Activated naive CD8-positive, alpha-beta T cell treated with anti-CD3 and anti-CD28 coated beads for 36 hours (primary cell): ENCODE measurements at places on chromosomes 2 and 18.

- peaks cover 31% of the 10 kb centered on the region for H3K4me1 ChIP-seq
- DNase-seq, result no peak
- no peaks in the 10 kb centered on the region for H3K27me3 ChIP-seq
- H3K4me3 ChIP-seq, result no peak overlapping the region
- H3K27ac ChIP-seq, result no peak overlapping the region
Observed at GRCh38 chr2:27991146-27991545, 100.6 kb downstream of the BABAM2 start.

DNA sequence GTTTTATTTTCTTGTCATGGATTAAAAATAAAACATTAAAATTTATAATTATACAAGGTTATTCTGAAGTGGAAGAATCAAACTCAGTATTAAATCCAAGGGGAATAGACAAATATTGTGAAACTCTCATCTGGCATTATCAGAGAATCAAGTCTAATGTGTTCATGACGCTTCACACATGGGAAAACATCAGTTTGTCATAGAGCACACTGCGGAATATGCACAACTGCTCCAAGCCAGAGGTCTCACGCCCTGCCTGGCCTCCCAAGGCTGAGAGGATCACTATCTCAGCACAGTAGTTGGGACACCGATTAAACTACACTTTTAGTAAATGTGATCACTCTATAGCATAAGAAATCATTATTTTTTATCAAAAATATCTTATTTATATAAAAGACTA is 20.7 kb upstream of the TRIM43B start:
- no peak overlapping the region for H3K4me3 ChIP-seq
- H3K27me3 ChIP-seq, result peaks cover 10% of the 10 kb centered on the region
- DNase-seq, result no peak
- no peaks in the 10 kb centered on the region for H3K36me3 ChIP-seq

- H3K27me3 ChIP-seq, result no peaks in the 10 kb centered on the region
- no peak overlapping the region for H3K4me3 ChIP-seq
- DNase-seq, result no peak
- H3K4me1 ChIP-seq, result no peaks in the 10 kb centered on the region
Observed at GRCh38 chr2:187206071-187206470, 242.0 kb downstream of the CALCRL start.

DNA sequence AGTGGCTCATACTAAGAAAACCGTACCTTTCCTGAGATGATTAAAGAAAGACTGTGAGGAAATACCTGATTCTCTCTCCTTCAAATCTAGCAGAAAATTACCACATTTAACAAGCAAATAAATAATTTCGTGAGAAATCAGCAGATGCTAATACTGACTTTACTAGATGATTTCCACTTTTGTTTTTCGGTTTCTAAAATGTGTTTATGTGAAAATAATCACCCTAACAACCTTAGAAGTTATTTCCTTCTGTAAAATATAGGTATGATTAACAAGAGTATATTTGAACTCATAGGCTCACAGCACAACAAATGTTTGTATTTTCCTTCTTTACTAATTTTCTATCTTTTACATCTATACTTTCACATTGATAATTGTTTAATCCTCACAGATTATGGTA is 594.1 kb upstream of the FAM98A start:
- H3K27me3 ChIP-seq, result peaks cover 3% of the 10 kb centered on the region
- no peak overlapping the region for H3K27ac ChIP-seq
- H3K4me3 ChIP-seq, result no peak overlapping the region
- no peaks in the 10 kb centered on the region for H3K4me1 ChIP-seq
- H3K36me3 ChIP-seq, result no peaks in the 10 kb centered on the region

GRCh38 chr2:205290299-205290698 is 392.0 kb upstream of the NRP2 start:
- H3K27me3 ChIP-seq, result no peaks in the 10 kb centered on the region
- H3K27ac ChIP-seq, result no peak overlapping the region

DNA sequence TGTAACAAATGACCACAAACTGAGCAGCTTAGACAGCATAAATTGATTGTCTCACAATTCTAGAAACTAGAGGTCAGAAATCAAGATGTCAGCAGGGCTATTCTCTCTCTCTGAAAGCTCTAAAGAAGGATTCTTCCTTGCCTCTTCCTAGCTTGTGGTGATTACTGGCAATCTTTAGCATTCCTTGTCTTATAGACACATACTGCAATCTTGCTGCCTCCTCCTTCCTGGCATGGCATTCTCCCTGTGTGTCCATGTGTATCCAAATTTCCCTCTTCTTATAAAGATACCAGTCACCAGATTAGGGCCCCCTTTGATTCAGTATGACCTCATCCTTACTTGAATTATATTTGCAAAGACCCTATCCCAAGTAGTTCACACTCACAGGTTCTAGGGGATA is 2.3 kb downstream of the ASB3 start:
- DNase-seq, result no peak
- H3K4me1 ChIP-seq, result peaks cover 30% of the 10 kb centered on the region
- peak overlapping the region; percentile 59 for H3K27ac ChIP-seq
- no peaks in the 10 kb centered on the region for H3K27me3 ChIP-seq

DNA sequence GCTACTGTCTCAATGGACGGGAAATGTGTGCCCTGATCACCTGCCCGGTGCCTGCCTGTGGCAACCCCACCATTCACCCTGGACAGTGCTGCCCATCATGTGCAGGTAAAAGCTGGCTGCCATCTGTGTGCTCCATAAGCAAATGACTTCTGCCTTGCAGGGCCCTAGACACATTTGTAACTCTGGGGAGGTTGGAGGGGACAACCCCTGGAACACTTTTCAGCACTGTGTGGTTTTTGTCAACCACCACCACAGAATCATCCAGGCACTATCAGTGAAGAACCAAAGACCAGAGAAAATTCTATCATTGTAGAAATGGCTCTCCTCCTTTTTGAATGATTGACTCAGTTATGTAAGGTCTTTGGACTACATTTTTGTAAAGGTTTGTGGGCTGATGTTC is 84.3 kb downstream of the FEZ2 start:
- no peaks in the 10 kb centered on the region for H3K4me1 ChIP-seq
- DNase-seq, result no peak
- H3K36me3 ChIP-seq, result peaks cover 24% of the 10 kb centered on the region
- H3K27ac ChIP-seq, result no peak overlapping the region
- H3K4me3 ChIP-seq, result no peak overlapping the region
- H3K27me3 ChIP-seq, result no peaks in the 10 kb centered on the region

DNA sequence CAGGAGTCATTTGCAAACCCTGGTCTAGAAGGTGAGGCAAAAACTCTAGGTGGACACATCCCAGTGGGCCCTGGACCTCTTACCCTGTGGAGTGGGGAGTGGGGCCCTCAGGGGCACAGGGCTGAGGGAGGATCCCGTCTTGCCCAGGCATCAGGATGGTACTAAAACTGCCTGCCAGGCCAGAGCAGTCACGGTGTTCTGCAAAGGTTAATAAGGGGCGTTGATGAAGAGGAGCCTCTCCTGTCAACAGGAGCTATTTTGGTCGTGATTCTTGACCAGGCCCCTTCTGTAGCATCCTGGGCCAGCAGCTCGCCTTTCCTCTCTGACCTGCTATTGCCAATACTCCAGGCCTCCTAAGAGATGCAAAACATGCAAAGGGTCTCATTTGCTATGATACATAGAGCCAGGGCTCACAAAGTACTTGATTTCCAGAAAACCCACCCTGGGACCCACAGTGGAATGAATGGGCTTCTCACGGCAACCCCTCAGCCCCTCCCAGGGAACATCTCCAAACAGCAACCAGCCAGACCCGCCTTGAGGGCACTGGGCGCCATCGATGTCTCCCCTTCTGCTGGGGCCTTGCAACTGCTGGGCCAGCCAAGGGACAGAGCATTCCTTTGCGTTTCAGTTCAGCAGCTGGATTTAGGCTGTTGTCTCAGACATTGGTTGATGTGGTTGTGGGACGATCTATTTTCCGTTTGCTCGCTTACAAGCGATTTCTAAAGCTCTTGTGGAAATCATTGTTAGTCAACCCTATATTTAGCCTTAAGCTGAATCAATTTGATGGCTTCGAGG is 111.1 kb downstream of the PDCL3 start:
- H3K27me3 ChIP-seq, result no peaks in the 10 kb centered on the region
- no peak overlapping the region for H3K4me3 ChIP-seq
- H3K36me3 ChIP-seq, result no peaks in the 10 kb centered on the region
- H3K27ac ChIP-seq, result no peak overlapping the region
